ENCODE measurements at places on chromosomes 3 and 15.

DNA sequence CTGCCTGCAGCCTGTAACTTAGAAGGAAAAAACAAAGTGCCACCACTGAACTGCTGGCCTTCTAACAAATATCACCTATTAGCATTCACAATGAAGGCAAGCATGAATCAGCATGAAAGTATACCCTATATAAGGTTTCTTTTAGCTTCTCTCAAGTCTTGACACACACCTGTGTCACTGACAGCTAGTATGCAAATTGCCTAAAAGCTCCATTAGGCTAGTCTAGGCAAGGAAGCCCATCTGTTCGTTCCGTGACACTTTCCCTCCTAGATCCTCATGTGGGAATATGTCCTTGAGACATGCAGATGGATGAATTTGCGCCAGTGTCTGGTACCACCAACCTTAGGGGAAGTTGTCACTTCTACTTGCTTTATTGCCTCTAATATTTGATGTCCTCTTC, 129.3 kb downstream of the RBMS3 start:
- DNase-seq = no peak

- no peak for DNase-seq
These were observed 52.6 kb downstream of the ARNT2 start for GRCh38 chr15:80456517-80457492.

- no peak for DNase-seq
These were observed 436.6 kb downstream of the SOX2 start for GRCh38 chr3:182148360-182148759.

DNA sequence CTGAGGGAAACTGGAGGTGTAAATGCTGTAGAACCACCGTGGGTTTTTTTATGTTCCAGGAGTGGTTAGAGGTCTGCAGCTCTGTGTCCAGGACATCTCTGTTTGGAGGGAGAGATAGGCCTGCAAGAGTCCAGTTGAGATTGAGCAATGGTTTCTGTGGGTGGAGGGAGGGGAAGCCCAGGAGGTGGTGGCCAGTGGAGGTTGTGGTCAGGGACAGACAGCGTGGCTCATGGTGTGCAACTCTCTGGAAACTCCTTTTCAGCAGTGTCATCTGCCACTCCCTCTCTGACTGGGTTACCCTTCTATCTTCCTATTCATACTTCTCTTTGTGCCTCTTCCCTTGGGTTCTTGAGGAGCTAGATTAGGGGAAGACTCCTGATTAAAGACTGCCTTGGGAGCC, 9.6 kb downstream of the XCR1 start:
- no peak for DNase-seq

- no peak for DNase-seq
These were observed 41.1 kb upstream of the AP3B2 start for GRCh38 chr15:82750831-82751180.

Measured in mesothelial cell of epicardium (in vitro differentiated cells).